Effector CD8-positive, alpha-beta T cell (primary cell): ENCODE measurements at places on chromosomes 11 and 22.

GRCh38 chr11:57217053-57217452 lies 20.0 kb downstream of the APLNR start:
- DNase-seq: no peak

DNA sequence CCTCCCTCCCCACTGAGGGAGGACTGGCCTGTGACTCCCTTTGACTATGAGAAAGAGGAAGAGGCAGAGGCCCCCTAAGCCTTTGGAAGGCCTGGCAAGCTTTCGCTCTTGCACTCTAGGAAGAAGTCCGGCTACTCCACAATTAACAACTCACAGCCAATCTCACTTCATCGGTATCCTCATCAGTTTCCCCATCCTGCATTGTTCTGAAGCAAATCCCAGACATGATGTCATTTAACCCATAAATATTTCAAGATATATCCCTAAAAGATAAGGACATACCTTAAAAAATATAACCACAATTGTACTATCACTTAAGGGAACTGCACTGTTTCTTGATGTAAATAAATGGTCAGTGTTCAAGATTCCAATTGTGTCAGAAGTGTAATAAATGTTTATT lies 63.1 kb downstream of the CWC15 start:
- no peak for DNase-seq

GRCh38 chr11:66004186-66004585 lies 1.9 kb downstream of the BANF1 start:
- DNase-seq: no peak

DNA sequence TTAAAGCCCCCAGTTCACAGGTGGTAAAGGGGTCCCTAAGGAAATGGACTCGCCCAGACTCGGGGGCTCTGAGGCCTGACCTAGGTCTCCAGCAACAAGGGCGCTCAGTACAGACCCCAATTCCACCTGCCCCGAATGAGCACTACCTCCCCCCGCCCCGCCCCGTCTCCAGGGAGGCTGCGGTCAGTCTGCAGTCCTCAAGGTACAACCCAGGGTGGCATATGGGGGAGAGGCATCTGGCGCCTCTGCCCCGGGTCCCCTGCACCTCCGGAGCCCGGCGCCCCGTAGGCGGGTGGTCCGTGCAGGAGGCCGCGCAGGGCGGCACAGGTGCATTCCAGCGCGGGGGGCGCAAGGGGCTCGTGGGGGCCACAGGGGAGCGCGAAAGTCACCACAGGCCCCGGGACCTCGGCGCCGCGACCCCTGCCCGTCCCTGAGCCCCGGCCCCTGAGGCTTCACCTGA lies 361 bp downstream of the CTSD start:
- no peak for DNase-seq

DNA sequence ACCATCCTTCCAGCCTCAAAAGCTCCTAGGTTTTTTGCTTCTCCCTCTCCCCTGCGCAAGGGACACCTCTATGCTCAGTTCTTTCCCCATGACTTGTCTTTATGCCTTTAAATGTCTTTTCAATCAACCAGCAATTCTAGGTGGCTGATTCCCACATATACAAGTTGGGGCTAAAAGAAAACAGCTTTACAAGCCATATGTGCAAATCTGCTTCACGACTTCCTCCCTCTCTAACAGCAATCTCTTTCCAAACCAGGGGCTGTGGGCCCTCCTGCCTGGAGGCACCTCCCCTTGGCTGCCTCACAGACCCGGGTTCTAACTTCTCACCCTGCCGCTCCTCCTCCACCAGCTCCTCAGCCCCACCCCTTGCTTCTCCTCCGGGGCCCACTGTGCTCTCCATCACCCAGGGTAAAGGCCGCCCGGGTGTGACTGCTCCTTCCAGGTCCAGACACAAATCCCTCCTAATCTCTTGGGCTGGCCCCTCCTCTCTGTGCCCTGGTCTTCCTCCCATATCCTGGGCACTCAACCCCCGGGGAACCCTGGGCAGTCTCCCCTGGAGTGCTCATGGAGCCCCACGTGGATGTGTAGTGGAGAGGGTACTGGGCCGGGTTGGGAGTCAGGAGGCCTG lies 14.1 kb downstream of the TMPRSS13 start:
- no peak for DNase-seq

DNA sequence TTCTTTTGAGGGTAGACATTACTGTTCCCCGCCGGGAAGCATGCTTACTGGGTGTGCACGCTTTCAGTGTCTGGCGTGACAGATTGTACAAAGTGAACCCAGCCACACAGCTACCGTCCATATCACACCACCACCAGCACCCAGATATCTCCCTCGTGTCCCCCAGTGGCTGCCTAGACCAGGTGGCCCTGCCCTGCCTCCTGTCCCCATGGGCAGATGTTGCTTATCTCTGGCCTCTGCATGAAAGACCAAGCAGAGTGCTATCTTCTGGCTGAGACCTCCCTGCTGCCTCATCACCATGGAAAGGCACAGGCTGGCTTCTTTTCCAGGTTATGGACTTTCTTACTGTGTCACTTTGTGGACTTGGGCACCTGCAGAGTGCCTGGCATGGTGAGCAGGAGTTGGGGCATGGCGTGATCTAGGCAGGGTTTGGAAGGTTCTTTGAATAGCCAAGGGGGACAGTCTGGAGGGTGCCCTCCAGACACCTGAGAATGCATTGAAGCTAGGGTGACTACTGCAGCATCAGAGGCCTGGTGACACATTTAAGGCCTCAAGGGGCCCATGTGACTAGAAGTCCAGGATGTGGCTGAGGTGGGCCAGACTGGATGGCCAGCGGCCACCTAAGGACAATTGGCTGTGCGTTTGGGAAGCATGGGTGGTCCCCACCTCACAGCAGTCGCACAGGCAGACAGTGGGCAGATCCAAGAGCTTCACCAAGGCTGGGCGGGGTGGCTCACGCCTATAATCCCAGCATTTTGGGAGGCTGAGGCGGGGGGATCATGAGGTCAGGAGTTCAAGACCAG lies 4.7 kb downstream of the TANGO2 start:
- no peak for DNase-seq

- no peak for DNase-seq
Observed at GRCh38 chr11:132045107-132045506, 674.7 kb downstream of the NTM start.

DNA sequence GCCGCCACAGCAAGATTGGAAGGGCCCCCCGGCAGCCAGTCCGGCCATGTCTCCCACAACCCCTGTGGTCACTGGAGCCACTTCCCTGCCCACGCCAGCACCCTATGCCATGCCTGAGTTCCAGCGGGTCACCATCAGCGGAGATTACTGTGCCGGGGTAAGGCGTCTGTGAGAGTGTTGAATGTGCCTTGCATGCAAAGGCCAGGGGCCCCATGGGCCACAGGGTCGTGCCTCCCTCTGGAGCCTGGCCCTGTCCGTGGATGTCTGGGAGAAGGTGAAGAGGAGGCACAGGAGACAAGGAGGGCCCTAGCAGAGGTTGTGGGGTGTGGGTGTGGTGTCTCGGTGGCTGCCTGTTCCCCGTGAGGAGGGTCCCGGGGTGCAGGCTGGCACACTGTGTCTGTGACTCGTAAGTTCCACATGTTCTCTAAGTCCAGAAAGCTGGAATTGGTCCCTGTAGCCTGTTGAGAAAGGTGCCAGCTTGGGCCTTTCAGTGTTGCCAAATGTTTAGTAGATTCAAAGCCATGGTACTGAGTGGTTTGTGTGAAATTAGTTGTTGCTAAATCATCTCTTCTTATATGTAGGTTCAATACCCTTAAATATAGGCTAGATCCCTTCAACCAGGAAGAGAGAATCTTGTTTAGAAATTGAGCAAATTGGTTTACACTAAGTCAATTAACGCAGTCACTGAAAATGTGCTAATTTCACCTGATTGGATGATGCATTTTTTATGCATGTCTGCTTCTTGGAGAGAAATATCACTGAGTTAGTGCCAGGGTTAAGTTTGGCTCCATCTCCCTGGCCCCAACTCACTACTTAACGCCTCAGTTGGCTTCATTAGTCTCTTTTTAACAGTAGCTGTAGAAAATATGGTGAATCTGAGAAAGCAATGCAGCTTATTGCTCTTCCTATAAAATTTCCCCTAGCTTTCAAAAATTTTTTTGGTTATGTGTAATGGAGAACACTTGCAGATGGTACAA lies 23.8 kb downstream of the AMPD3 start:
- no peak for DNase-seq

- no peak for DNase-seq
Observed at GRCh38 chr11:28618416-28618815, 510.2 kb downstream of the METTL15 start.

DNA sequence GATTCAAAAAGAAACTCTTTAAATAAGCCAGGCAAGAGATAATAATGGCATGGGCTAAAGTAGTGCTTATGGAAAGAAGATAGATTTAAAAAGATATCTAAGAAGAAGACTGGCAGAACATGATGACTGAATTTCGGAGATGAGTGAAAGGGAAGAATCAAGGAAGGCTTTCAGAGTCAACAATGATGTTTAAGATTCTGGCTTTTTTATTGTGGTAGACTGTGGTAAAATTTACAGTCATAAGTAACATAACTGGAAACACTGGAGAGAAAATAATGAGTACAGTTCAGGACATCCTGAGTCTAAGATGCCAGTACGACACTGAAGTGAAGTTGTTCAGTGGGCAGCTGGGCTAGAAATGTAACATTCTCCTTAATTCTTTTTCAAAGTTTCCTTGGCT lies 85.2 kb downstream of the PHF21A start:
- no peak for DNase-seq

GRCh38 chr22:40928657-40929056 lies 22.5 kb upstream of the RBX1 start:
- no peak for DNase-seq

GRCh38 chr11:130847517-130847916 lies 68.8 kb downstream of the SNX19 start:
- DNase-seq: no peak

DNA sequence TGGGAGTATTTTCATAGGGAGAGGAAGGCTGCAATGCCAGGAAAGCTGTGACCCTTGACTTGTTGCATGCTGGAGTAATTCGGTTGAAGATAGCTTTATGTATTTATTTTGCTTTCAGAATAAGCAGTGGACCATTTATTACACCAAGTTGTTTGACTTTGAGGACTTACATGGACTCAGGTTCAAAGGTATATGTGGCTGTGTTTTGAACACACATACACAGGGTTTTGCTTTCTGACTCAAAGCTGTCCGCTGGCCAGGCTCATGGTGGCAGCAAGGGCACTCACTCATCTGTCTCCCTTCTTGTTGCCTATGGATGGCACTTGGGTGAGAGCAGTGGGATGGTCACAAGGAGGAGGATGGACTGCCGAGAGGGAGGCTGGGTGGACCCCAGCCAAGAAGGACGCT lies 6.5 kb downstream of the TIMP3 start:
- DNase-seq: no peak

DNA sequence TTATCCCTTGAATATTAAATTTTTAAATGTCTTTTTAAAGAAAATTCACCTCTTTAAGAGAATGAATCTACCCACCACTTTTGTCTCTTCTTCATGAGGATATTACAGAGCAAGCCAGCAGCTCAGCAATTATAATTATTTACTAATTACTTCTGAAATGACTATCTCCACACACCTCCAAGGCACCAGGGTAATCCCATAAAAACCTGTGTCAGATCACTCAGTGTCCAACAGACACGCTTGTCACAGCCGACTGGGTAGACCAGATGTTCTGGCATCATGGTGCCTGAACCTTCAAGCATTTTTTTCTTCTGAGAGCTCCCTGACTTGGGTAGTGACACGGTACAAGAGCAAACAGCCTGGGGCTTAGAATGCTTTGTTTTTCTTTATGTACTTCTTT lies 61.4 kb downstream of the EFCAB6 start:
- DNase-seq: no peak

GRCh38 chr11:104731890-104732289 lies 166.4 kb downstream of the CASP12 start:
- DNase-seq: no peak

- no peak for DNase-seq
Observed at GRCh38 chr11:70519117-70519516, 120.8 kb downstream of the CTTN start.

GRCh38 chr11:84963240-84963639 lies 663.9 kb downstream of the DLG2 start:
- no peak for DNase-seq

DNA sequence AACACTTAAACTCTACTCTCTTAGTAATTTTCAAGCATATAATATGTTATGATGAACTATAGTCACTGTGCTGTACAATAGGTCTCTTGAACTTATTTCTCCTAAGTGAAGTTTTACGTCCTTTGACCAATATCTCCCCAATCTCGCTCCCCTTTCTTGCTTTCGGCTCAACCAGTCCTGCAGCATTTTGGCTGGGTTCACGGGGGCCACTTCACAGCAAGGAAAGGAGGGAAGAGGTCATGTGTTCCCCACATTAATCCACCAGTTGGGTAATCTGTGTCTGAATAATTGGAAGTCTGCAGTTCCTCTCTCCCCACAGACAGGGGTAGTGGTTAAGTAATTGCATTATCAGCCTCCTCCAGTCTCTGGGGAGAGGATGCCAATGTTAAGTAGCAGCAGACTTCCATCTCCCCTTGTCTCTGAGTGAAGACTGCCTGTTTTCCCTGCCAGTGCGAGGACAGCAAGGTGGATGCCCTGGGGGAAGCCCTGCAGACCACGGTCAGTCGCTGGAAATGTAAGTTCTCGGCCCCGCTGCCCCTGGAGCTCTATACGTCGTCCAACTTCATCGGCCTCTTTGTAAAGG lies 59.2 kb upstream of the CRTAM start:
- DNase-seq: no peak

- DNase-seq: no peak
Observed at GRCh38 chr11:20707876-20708275, 38.5 kb downstream of the NELL1 start.

- no peak for DNase-seq
Observed at GRCh38 chr22:41560095-41560471, 727 bp upstream of the CSDC2 start.

GRCh38 chr11:35822815-35823495 lies 120.9 kb upstream of the LDLRAD3 start:
- DNase-seq: no peak

GRCh38 chr22:45051946-45052345 lies 42.1 kb upstream of the PHF21B start:
- DNase-seq: no peak

DNA sequence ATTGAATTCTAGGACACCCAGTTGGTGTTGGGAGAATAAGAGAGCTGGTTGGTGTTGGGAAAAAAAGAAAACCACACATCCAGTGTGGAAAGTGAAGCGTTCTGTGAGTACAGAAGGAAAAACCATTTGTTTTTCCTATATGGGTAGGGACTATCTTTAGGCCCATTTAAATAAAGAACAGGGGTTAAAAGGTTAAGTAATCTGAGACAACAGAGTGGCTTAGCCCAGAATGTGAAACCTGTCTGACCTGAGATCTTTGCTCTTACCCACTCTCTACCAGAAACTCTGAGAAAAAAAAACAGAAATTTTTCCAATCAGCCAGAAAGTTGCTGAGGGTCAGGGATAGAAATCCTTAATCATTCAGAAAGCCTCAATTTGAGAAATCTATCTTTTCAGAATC lies 59.8 kb upstream of the LRRC55 start:
- DNase-seq: no peak

- no peak for DNase-seq
Observed at GRCh38 chr11:82233201-82233600, 500.5 kb downstream of the FAM181B start.

DNA sequence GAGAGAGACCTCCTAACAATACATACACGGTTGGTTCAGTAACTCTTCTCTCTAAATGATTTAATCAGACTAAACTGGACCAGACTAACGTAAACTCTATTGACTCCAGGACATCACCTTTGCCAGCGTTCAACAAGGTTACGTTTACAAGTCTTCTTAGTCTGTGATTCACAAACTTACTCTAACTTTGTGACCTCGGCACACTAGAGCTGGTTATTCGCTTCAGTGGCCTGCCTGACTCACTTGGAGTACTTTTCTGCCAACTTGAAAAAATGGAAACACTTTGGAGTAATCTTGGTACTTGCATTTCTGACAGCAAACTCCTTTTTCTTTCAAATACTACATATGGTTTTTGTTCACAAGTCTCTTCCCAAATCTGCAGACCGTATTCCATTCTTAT lies 26.2 kb downstream of the MTMR2 start:
- no peak for DNase-seq
